ENCODE measurements at places on chromosomes 5 and 9. TPM values are rescaled to one million over a fixed set of nuclear protein-coding genes. Genes with fewer than 3 reads are reported as not detected.
A peak's percentile ranks its signal among the peaks of the same experiment; 100 is the strongest.

DNA sequence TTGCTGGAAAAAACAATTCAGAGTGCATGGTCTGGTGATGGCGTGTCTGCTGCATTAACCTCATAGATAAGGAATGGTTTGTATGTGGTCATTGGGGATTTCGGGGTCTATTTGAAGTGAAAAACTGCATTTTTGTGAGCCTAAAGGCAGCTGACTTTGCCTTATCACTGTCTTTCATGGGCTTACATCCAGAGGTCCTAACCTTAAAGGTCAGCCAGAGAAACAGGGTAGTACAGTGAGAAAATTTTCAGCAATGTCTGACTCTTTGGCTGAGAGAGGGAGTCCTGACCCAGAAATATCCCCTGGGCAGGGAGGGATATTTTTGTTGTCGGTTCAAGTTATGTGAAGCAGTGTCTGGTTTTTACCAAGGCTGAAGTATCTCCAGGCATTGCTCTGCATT lies 5.7 kb downstream of the PCSK5 start:
- DNase-seq = no peak
- H3K27ac ChIP-seq = no peak overlapping the region
- no peaks in the 10 kb centered on the region for H3K27me3 ChIP-seq
- no peak overlapping the region for H3K4me3 ChIP-seq
- no peaks in the 10 kb centered on the region for H3K36me3 ChIP-seq
- H3K4me1 ChIP-seq = peaks cover 13% of the 10 kb centered on the region

DNA sequence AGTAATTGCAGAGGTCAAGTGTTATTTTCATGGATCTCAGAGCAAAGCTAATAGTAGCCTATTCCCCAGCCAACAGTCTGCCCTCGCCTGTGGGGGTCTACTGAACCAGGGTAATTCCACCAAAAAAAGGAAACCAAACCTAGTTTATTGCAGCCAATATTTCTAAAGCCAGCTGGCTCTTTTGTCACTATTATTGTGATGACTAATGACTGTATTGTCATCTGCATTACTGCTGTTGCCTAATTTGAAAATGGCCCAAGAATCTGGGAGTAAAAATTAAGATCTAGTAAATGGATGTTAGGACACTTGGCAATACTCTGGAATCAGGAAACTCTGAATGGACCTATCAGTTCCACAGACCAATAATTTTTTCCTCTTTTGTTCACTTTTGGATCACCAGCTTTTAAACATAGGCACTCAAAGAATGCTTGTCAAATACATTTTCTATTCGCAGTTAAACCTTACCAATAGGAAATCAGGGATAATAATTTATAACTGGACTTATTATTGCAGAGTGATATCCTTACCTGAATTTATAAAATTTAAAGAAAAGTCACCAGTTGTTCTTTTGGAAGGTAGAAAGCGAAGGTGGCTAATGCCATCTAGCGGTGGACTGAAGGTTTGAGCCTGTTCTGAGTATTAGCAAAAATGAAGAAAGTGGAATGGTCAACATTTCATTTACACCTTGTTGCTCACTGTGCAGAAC lies 69.2 kb downstream of the SYK start:
- no peak overlapping the region for H3K4me3 ChIP-seq
- DNase-seq = peak; percentile 27

DNA sequence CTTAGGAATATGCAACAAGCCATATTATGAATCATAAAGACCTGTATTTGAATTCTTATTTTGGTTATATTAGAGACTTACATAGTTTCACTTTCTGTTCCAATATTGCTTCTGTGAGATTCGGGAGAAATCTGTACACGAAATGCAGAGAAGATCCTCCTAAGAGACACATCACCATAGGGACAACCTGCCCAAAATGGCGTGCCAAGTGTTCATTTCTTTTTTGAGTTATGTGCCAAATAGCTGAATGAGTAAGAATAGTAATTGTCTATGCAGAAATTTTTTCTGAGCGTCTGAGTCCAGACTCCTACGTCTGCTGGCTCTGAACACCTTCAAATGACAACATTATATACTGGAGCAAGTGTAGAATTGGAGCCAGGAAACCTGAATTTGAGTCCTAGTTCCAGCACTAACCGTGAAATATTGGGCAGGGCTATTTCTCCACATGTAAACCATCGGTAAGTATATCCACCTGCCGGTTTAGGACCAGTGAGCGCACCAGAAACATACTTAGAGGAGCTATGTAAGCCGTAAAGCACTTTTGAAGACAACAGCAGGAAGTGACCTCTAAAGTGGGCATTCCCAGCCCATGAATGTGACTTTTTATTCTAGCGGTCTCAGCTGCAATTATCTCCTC lies 163.9 kb upstream of the DMRT1 start:
- no peak overlapping the region for H3K4me3 ChIP-seq
- H3K27me3 ChIP-seq = no peaks in the 10 kb centered on the region
- DNase-seq = no peak
- H3K27ac ChIP-seq = no peak overlapping the region
- H3K36me3 ChIP-seq = no peaks in the 10 kb centered on the region
- no peaks in the 10 kb centered on the region for H3K4me1 ChIP-seq

- no peak overlapping the region for H3K4me3 ChIP-seq
- no peaks in the 10 kb centered on the region for H3K36me3 ChIP-seq
- no peaks in the 10 kb centered on the region for H3K27me3 ChIP-seq
- peaks cover 45% of the 10 kb centered on the region for H3K4me1 ChIP-seq
- H3K27ac ChIP-seq = no peak overlapping the region
Measured at GRCh38 chr5:177469750-177470525, 3.5 kb downstream of the DBN1 start.

DNA sequence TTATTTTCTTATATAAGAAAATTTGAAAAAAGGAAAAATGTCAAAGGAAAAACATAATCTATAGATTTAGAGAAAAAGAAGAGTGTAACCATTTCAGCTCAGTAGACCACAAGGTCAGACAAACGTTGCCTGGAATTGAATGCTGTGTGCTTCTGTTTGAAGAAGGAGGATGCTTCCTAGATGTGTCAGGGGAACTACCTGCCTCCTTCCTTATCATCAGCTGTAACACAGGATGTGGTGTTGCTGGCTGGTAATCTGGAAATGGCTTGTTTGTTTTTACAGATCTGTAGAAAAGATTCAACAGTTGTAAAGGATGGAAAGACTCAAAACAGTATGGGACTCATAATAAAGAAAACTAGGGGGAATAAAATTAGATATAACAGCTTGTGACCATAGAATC lies 160.7 kb upstream of the MEF2C start:
- H3K36me3 ChIP-seq = no peaks in the 10 kb centered on the region
- DNase-seq = no peak
- no peaks in the 10 kb centered on the region for H3K27me3 ChIP-seq
- H3K27ac ChIP-seq = no peak overlapping the region
- no peak overlapping the region for H3K4me3 ChIP-seq
- H3K4me1 ChIP-seq = no peaks in the 10 kb centered on the region

DNA sequence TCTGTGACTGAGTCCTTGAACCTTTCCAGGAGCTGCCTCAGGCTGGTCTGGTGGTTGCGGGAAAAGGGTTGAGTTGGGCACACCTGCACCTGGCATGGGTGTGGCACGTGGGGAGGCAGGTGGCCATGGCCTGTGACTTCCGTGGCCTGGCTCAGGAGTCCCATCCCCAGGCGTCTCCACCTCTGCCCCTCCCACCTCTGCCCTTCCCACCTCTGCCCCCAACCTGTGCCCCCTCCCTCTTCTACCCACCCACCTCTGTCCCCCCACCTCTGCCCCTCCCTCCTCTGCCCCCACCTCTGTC lies 1.9 kb upstream of the QRFP start:
- H3K36me3 ChIP-seq = no peaks in the 10 kb centered on the region
- no peak overlapping the region for H3K4me3 ChIP-seq
- H3K27me3 ChIP-seq = peaks cover 40% of the 10 kb centered on the region
- no peak for DNase-seq
- H3K27ac ChIP-seq = no peak overlapping the region
- no peaks in the 10 kb centered on the region for H3K4me1 ChIP-seq

- H3K27ac ChIP-seq = no peak overlapping the region
- no peak overlapping the region for H3K4me3 ChIP-seq
Measured at GRCh38 chr5:60382716-60383115, 317.2 kb downstream of the DEPDC1B start.

DNA sequence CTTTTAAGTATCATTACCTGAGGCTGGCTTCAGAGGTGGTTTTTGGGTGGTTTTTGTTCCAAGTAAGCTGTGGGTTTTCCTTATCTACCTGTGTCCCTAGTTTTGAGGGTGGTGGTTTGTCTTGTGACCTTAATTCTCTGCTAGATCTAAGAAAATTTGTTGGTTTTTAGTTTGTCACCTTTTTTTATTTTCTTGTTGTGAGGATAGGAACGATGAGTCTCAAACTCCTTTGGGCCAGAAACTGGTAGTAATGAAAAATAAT lies 73.3 kb downstream of the KCNN2 start:
- no peak for DNase-seq
- H3K27ac ChIP-seq = no peak overlapping the region
- H3K4me3 ChIP-seq = no peak overlapping the region
- H3K27me3 ChIP-seq = no peaks in the 10 kb centered on the region
- H3K36me3 ChIP-seq = no peaks in the 10 kb centered on the region

DNA sequence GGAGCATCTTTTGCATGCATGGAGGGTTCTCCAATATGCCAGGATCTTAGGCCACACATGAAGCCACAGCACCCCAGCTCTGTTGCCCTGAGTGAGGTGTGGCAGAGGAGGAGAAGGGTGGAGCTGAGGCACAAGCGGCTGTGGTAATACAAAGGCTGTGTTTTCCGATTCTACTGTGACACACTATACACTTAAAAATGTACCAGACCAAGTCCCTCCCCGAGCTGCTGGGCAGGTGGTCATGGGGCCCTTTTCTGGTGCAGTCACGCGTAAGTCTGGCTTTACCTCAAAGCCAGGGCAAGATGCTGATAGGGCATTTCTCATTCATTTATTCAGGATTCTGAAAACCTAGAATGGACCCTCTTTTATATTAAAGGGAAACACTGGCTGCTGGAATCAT lies 3.7 kb downstream of the ADGRV1 start:
- H3K4me1 ChIP-seq = peaks cover 7% of the 10 kb centered on the region
- H3K27ac ChIP-seq = no peak overlapping the region

DNA sequence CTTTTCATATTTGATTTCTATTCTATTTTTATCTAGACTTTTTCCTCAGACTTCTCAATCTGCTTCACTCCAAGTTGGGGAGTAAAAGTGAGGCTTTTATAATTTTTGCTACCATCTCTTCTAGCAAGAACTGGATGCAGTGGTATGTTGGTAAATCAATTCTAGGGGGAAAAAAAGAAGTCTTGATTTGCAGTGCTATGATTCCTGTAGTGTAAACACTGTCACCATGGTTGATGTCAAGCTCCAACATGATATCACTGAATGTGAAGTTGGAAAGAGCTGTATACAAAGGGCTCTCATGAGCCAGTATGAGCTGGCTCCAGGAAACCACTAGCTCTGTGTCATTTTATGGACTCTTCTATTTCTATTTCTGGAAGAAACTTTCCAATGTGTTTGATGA lies 439.2 kb downstream of the NTRK2 start:
- no peak for DNase-seq
- no peak overlapping the region for H3K4me3 ChIP-seq

- no peaks in the 10 kb centered on the region for H3K27me3 ChIP-seq
- no peak for DNase-seq
- H3K36me3 ChIP-seq = no peaks in the 10 kb centered on the region
- no peaks in the 10 kb centered on the region for H3K4me1 ChIP-seq
Measured at GRCh38 chr9:106486685-106487084, 376.3 kb upstream of the ZNF462 start.

The PCDHB7 gene
- not detected for total RNA-seq

The PHF24 gene
- total RNA-seq = not detected

The NRARP gene
- 0.55 TPM for total RNA-seq

The DHX29 gene
- total RNA-seq = 12.4 TPM

The SPARC gene
- total RNA-seq = 6.0 TPM

The BTNL3 gene
- total RNA-seq = not detected

The CARTPT gene
- total RNA-seq = not detected

The PCDHA3 gene
- total RNA-seq = not detected

The SLC45A2 gene
- total RNA-seq = not detected
